ENCODE measurements at places on chromosomes 16 and 17.
A peak's percentile ranks its signal among the peaks of the same experiment; 100 is the strongest.

- DNase-seq, result no peak
Measured at GRCh38 chr17:61219460-61219859, 180.2 kb upstream of the TBX2 start.

GRCh38 chr17:65049085-65049756 is 7.3 kb downstream of the GNA13 start:
- no peak for DNase-seq

DNA sequence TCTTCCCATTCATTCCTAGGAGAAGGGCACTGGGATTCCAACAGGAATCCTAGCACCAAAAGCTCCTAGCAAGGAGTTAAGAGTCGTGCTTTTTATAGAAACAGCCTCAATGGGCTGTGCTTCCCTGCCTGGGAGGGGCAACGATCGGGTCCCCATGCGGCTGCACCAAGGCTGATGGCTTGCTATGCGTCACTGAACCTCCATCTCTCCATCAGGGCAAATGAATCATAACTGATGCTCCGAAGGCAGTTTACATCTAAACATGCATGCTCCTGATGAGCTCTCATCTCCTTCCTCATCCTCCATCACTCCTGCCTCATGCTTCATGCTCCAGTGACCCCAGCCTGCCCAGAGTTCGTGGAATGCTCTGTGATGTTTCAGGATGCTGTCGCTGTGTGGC is 270.5 kb downstream of the FOXL1 start:
- DNase-seq, result no peak

DNA sequence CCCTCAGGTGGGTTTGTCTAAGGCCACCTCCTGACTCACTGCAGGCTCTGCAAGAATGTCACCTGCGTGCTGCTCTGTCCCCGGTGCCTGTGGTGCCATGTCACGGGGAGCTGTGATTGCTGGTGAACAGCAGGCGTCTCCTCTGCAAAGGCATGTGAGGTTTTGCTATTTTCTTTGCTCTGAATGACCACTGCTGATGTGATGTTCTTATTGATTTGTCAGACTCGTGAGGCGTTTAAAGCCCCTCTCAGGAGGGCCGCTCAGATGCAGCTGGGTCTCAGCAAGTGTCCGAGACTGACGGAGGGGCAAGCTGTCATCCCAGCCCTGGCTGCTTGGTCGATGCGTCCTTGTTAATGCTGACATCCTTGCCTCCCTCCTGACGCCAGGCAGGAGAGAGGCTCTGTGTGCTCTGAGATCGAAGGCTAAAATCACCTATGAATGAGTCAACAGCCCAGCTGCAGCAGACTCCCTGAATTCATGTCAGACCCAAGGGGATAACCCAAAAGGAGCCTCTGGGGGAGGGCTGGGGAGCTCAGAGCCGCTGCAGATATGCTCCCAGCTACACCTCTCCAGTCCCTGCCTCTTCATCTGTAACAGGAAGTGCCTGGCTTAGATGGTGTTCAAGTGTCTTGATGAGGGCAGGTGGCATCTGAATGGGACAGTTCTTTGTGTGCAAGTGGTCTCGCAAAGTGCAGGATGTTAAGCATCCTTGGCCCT is 11.8 kb upstream of the PEMT start:
- DNase-seq, result no peak

DNA sequence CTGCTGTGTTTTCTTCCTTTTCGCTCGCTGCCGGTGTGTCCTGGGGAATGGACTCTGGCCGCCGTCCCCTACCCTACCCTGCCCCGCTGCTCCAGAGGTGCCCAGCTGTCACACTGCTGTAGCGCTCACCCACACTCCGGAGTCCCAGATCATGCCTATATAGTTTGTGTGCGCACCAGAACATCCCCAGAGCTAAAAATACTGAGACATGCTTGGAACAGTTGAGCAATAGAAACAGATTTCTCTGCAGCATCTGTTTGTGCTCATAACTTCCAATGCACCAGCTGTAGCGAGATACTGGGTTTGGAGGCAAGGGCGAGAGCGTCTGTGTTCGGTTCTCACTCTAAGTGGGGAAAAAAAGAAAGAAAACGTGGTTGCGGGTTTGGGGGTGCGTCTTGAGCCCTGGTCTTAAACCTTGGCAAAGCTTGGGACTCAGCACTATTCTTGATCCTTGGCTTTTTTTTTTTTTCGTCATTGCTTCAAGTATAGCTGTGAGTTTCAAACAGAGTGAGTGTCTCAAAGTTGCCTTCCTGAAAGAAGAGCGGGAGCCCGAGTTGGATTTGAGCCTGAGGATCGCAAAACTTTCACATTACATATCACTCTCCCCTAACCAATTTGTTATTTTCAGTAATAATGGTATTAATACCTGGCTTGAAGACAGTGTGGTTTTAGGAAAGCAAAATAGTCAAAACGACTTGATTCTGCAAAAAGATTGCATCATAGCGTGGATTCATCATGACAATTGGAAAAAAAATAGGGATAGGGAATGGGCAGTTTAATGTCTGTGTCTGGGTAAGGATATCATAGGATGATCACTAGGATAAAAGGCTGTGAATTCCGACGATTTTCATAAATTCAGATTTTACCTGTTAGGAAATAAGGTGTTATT is 621 bp downstream of the KCNJ2 start:
- DNase-seq, result no peak

DNA sequence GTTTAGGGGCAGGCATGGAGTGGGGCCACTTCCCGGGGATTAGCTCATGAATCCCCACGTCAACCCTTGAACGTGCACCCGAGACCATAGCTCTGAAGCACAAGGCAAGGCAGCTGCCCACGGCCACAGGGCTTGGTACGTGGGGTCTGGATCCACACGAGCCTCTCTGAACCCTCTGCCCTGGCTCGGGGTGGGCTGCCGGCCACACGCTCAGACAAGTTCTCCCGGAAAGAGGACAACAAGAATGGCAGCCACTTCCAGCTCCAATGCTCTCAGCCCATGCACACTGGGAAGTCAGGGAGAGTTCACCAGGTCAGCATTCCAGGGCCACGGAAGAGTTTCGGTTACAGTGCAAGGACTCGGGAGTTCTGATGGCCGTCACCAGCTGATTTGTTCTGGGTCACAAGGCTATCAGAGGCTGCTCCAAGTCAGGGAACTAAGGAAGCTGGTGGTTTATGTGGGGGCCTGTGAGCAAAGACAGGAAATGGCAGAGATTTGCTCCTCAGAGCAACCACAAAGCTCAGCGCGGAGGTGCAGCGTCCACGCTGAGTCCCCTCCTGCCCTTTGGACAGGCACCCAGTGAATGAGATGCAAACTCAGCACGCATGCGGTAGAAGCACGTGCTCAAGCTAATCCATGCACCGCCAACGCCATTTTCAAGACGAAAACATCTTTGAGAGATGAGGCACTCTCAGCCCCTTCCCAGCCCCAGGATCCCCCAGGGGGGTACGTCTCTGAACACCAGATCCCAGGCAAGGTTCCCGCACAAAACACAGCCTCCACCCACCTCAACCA is 356.4 kb downstream of the FOXL1 start:
- no peak for DNase-seq

DNA sequence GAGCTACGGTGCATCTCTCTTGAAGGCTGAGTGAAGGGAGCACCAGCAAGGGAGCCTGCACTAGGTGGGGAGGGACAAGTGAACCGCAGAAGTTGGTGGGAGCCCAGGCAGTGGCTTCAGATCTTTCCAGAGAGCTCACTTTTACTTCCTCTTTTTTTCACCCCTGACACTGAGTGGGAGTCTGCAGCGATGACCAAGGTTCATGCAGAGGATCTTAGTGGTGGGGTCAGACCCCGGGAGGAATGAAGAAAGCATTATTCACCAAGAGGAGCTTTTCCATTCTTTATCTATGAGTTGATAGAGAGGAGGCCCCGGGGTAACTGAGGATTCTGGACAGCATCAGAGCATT is 3.0 kb upstream of the CCL2 start:
- no peak for DNase-seq

DNA sequence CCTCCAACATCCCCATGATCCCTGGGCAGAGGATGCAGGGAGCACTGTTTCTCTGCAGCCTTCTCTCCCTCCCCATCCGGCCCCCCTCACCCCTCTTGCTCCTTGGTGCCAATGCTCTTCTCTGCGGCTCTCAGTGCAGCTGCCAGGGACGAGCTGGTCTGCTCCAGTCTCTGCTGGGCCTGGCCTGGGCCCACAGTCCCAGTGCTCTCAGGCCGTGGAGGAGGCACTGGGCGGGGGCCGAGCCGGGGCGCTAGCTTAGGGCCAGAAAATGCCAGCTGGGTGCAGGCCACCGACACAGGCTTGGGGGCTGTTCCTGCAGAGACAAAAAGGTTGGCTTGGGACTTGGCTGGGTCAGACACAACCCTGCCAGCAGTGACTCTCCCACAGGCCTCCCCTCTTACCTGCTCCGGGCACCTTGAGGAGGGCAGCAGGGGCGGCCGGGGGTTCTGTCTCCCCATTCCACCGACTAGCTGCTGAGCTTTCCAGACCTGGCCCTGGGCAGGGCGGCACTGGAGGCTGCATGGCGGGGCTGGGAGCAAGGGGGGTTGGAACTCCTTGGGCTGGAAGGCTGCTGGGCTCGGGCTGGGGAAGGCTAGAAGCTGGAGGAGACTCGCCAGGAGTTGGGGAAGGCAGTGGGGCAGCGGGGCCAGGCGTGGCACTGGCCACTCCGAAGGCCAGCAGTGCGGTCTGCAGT is 13.8 kb downstream of the CASKIN2 start:
- DNase-seq, result no peak

- DNase-seq, result no peak
Measured at GRCh38 chr17:38881600-38882191, 11.8 kb downstream of the LASP1 start.

DNA sequence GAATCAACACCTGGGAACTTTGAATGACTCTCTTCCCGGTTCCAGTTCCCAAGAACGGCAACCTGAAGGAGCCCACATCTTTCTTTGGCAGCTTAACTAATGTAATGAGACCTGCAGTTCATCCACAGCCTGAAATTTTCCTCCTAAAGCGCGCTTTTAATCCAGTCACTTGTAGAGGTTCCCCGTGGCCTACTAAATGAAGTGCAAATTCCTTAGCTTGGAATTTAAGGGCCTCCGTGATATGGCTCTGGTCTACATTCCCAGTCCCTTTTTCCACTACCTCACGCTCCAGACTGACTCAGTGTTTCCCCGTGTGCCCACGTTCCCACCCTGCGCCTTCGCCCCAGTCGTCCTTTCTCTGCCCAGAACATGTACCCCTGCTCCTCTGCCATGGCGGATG is 27.2 kb downstream of the FZD2 start:
- DNase-seq, result no peak

DNA sequence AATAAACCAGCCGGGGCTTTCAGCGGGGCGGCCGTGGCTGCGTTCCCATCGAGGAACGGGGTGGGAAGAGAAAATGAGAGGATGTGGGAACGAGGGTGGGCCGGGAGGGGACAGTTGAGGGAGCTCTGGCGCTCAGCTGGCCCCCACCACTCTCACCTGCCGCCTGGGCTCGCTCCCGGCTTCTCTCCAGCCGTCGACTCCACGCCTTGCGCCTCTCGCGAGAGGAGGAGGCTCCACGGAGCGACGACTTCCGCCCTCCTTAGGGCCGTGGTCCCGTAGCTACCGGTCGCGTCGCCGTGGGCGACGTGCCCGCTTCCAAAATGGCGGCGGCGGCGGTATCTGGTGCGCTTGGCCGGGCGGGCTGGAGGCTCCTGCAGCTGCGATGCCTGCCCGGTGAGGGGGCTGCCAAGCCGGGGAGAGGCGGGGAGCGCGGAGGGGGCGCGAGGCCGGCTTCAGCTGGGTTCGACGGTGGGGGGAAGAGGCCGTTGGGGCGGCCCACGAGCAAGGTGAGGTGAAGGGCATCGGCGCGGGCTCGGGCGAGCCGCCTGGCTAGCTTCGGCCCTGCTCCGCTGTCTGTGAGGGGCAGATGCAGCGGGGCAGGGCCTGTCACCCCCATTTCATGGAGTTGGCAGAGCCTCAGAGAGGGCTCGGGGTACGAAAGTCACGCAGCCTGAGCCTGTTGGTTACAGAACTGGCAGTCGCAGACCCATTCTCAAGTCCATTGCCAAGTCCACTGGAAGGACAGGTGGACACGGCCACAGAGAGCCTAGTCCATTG is at the start of the genes CIAPIN1 and COQ9:
CIAPIN1 (minus strand) TSS at position 200 of the 777 bp plus-strand sequence. CDS start 6,457 bp downstream, outside the sequence.
COQ9 (plus strand) TSS at position 294 of the 777 bp plus-strand sequence; CDS start at position 321, 27 bp downstream.
- peak; percentile 75 for DNase-seq

DNA sequence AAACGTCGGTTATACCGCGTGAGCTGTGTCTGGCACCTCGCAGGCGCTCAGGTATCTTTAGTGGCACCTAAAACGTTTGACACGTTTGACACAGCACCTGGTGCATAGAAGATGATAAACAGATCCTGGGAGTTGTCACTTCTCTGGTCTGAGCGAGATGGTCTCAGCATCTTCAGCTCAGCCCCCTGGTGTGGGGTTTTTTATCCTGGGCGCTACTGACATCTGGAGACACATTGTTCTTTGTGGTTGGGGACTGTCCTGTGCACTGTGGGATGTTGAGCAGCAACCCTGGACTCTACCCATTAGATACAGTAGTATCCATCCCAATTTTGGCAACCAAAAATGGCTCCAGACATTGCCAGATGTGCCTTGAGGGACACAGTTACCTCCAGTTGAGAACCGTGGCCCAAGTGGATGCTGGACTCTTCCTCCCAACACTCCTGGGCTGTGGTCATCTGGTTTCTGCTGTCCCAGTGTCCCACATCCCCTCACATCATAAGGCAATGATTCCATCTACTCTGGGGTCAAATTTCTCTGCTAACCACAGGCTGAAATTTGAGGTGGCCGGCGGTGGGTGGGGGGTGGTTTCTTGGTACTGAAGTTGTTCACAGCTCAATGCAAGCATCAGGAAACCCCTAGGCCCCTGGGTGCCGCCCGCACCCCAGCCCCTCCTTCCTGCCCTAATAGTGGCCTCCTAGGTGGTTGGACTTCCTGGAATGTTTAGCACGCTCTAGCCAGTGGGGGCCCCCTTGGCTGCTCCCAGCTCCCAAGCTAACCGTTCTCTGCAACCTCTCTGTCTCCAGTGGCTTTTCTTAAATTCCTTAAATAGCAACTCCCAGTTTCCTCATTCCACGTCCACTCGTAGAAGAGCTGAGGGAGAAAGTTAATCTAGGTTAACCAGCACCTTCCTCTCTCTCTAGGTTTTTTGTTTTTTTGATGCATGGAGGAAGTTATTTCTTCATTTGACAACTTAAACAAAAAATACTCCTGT is 124.8 kb downstream of the ABCC1 start:
- DNase-seq, result no peak

GRCh38 chr16:84308120-84308519 is 13.4 kb downstream of the WFDC1 start:
- no peak for DNase-seq

All from pulmonary artery endothelial cell (primary cell).